Activated T-helper 2 cell treated with anti-CD3 and anti-CD28 coated beads, Interferon-gamma antibody, Interleukin-2, Interleukin-4, amounts not matched to agents 10 μg/mL and 5 μg/mL and 100 μg/mL, durations not matched to agents 14 hours and 24 hours and 36 hours (primary cell): ENCODE measurements at places on chromosomes 2 and 18. TPM values are rescaled to one million over a fixed set of nuclear protein-coding genes. Genes with fewer than 3 reads are reported as not detected.

Gene PRSS56
- total RNA-seq, result not detected in 2 replicates

Gene HOXD3
- total RNA-seq, result not detected in 2 replicates

- no peak for DNase-seq
Measured at GRCh38 chr2:136013136-136013685, 27.8 kb upstream of the DARS1 start.

DNA sequence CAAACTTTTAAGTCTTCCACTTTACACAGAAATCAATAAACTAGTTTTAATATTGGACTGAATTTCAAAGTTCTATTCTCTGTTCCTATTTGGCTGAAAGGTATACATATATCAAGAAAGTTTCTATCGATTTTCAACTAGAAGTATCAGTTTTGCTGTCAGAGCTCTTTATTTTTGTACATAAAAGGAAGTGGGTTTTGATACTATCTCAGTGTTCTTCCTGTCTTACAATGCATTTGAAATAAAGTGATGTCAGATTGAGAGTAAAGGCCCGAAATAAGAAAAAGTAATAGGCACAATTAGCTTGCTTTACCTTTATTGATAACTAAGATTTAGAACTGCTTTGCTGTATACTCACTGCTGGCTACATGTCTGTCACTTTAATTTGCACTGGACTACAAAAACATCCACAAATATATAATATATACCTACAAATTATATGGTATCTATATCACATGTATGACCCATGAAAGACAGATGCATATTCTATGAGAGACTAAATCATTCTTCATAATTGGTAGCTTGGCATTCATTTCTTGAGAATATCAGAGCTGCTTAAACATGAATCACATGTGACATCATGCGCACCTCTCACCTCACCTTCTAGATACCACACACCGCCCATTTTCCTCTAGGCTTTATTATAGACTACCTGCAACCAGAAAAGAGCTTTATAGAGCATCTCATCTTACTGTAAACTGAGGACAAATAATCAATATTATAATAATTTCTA, 83.6 kb downstream of the ASXL2 start:
- DNase-seq, result no peak
